Stimulated activated CD8-positive, alpha-beta memory T cell treated with anti-CD3 and anti-CD28 coated beads, Interleukin-15, amount 100 ng/mL, for 24 hours (primary cell): ENCODE measurements at places on chromosomes 16 and 17.

- peak; percentile 38 for DNase-seq
Observed at GRCh38 chr17:45431531-45432404, 902 bp downstream of the ARHGAP27 start.

DNA sequence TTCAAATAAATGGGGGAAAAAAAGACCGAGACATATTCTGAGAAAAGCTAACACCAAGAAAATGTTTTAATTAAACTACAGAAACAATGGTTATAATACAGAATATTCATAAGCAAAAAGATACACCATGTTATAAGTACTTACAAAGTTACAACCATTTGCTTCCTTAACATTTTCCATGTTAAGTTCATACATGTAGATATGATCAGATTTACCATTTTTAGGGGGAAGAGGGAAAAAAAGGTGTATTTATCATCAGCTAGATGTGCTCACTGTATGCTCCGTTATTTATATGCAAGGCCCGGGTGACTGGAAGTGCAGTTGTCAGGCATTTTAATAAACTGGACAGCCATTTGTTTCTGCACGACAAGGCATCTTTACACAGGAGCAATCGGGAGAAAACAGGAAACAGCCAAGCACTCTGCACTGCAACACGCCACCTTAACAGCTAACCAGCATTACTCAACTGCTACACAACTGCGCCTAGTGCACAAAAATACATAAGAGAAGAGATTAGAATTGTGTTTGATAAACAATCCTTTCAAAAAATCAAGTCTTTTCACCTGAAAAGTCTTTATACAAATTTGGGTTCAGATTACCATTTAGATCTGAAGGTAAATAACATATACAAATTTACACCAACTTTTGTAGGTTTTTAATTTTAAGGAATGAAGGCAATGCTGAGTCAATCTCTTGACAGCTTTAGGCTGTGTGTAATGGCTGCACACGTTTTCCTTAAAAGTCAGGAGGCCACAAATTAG lies 2.9 kb downstream of the SRSF2 start:
- no peak for DNase-seq

DNA sequence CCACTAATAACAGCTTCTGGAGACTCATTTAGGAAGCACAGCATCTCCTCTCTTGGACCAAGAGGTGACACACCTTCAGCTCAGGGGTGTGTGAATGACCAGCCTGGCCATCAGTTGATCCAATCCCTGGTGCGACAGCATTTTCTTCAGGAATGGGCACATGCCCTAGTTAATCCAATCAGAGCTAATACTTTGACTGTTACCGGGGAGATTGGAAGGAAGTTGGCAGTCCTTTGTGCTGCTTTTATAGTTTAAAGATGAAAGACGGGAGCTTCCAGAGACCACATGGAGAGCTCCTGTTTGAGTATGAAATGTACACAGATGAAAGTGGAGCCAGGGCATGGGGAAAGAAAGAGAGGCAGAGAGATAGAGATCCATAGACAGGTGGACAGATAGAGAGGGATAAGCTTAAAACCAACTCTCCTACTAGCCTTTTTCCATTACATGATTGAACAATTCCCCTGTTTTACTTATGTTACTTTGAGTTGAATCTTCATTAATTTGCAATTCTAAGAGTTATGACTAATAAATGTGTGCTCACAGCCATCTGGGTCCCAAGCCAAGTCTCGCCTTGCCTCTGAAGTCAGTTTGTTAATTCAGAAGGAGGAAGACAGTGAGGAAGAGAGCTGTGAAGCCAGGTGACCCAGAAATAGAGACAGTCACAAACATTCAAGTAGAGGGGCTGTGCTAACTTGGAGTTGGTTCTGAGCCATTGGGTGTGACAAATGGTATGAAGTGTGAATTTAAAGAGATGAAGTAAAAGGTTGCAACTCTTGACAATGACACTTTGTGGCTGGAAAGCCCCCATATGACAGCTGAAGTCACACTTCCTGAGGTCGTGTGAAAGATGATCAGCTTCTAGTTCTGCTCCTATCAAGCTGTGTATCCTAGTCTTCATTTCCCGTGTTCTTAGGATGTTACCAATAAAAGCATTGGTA lies 120.0 kb upstream of the GOT2 start:
- no peak for DNase-seq

GRCh38 chr17:16001226-16001897 lies 1.7 kb downstream of the TTC19 start:
- no peak for DNase-seq

GRCh38 chr17:74729368-74729767 lies 7.7 kb upstream of the RAB37 start:
- DNase-seq = no peak

DNA sequence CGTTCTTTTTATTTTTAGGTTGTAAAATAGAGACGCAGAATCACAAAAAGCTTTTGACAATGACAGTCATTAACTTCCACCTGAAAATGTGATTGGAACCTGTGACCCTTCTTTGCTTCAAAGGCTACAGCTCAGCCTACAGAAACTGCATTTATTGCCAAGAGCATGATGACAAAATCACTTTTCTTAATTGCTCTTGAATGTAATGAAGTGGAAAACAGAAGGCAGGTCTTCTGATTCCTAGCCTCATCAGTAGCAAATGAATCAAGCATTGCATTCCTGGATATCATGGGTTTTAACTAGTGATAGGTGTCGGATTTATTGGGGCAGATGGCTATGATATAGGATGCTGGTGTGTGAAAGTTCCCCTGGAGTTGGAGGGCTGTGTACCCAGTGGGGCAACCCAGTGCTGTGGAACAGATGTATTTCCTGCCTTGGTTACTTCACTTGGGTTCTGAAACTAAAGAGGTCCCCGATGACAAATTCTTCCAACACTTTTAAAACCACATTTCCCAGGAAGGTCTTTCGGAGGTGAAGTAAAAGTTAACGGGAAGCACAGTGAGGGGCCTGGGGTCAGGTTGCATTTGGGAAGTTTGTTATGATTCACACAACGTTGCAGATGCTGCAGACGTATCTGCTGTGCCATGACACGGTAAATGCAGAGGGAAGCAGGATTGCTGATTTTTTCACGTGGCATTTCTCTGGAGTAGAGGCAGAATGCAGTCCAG lies 127.5 kb downstream of the HS3ST3A1 start:
- DNase-seq = no peak

DNA sequence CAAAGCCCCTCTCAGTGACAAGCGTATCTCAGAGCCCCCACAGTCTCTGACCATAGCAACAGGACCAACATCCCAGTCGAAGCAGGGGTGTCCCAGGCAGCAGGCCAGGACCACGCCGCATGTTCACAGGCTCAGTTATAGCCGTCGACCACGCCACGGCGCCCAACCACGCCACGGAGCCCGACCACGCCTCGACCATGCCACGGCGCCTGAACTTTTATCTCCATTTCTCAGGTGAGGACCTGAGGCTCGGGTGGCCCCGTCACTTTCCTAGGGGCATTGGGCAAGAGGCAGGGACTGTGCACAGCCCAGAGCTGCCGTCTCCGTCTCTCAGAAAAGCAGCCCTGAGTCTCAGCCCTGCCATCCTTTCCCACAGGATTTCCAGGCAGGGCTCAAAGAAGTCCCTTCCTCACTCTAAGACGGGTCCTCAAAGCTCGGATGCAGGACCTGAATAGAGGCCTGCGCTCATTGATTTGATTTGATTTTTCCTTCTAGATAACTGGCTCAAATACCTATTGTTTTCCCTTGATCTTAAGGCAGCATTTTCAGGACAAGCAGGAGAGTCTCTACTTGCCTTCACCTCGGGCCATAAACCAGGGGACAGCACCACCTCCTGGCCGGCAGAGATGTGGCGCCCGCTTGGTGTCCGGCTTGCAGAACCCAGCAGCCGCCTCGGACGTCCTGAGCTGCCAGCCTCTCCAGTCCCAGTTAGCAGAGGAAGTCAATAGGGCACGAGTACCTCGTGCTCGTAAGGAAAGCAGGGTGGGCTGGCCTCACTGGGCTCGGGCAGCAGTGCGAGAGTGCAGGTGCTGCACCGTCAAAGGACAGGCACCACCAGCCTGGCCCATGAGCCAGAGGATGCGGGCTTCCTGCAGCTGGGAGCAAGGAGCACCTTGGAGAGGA lies 38.8 kb downstream of the C16orf95 start:
- DNase-seq = peak; percentile 4

DNA sequence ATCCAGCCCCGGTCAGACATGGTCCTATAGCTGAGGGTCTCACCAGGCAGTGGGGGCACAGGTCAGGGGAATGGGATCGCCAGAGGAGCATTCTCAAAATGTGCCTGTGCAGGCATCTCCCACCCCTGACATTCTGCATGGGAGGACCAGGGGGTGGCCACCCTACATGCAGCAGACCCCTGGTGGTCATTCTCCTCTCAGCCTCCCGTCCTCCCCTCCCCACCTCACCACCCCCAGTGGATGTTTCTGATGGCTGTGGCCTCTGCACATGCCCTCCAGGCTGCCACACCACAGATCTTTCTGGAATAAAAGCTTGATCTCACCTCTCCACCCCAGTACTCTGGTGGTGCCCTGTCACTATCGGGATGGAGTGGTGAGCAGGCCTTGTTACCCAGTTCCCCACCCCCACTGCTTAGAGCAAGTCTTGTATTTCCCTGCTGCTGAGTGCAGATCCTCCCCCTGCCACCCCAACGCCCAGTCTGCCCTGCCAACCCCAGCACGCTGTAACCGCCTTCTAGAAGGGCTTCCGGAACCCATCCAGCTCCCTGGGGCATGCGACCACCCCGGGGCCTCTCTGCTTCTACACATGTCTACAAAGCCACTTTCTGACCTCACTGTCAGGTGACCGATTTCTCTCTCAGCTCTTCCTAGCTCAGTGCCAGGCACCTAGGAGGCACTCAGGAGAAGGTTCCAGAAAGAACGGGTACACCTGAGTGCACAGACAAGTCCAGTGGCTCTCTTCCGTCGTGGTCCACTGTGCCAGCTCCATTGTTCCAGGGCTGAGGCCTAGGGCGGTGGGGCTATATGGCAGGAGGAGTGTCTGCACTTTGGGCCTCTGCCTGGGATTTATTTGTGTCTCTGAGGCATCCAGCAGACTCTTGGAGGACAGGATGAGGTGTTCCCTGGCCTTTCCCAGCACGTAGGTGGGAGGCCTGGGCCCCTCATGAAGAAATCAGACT lies 9.3 kb downstream of the TBC1D24 start:
- no peak for DNase-seq

- no peak for DNase-seq
Observed at GRCh38 chr16:11334831-11335404, 10.3 kb upstream of the RMI2 start.
